ENCODE measurements at places on chromosomes 3 and 15.

- DNase-seq, result no peak
Observed at GRCh38 chr3:188320757-188321156, 166.8 kb downstream of the LPP start.

- DNase-seq, result no peak
Observed at GRCh38 chr3:116299646-116300081, 145.6 kb downstream of the LSAMP start.

GRCh38 chr15:100120111-100120510 is 221.7 kb downstream of the ADAMTS17 start:
- DNase-seq, result no peak

GRCh38 chr3:61565569-61565968 is 4.2 kb downstream of the PTPRG start:
- no peak for DNase-seq

GRCh38 chr3:194255252-194256039 is 95.7 kb downstream of the CPN2 start:
- no peak for DNase-seq

DNA sequence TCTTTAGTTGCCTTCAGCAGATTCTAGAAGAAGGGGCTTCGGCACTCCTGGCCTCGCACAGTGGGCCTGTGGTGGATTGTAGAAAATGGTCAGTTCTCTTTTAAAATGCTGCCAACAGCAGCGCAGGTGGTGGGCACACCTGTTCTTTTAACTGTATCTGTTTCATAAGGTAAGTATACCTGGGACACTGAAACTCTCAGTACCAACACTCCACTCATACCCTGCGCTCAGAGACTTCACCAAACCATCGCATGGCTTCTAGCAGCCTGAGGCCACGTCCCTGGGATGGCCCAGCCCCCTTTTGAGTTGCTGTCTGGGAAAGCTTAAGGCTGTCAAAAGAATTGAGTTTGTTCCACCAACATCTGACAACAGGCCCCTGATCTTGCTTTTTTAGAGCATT is 56.7 kb upstream of the MCF2L2 start:
- no peak for DNase-seq

DNA sequence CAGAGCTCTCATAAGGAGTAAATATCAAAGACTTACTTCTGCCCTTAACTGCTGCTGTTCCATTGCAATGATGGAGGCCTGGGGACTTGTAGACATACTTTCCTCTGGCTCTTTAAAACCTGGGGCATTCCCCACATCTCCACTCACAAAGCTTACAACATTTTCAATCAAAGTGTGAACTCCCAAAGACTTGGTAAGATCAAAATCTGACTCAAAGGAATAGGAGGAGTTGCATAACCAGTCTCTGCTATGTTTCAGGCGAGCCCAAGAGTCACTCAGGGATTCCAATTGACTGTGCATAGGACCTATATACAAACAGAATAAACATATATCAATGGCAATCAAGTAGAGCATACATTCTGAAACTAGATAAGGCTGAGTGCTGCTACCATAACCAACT is 101.5 kb downstream of the FBXL22 start:
- no peak for DNase-seq

DNA sequence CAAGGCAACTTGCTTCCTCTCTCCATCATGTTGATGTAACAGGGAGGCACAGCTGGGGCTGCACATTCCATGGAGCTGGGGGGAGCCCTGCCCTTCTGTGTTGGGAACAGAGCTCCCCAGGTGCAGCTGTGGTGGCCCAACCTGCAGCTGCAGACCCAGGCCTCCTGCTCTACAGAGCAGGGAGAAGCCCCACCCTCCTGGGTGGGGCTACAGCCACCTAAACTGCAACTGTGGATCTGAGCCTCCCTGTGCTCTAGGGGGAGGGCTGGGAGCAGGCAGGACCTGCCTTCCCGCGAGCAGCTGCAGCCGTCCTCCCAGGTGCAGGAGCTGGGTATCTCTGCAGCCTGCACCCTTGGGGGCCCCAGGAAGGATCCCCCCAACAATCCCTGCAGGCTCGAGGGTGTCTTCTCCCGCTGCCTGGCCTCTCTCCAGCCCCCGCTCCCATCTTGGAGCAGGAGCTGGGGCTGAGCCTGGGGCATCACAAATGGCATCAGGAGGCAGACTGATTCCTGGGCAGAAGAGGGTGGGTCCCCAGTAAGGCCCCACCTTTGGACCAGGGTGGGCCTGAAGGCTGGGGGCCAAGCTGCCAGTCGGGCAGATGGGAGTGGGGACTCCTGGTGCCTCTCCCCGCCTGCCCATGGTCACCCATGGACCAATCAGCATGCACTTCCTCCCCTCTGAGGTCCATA is 7.4 kb downstream of the LRRC58 start:
- DNase-seq, result no peak

DNA sequence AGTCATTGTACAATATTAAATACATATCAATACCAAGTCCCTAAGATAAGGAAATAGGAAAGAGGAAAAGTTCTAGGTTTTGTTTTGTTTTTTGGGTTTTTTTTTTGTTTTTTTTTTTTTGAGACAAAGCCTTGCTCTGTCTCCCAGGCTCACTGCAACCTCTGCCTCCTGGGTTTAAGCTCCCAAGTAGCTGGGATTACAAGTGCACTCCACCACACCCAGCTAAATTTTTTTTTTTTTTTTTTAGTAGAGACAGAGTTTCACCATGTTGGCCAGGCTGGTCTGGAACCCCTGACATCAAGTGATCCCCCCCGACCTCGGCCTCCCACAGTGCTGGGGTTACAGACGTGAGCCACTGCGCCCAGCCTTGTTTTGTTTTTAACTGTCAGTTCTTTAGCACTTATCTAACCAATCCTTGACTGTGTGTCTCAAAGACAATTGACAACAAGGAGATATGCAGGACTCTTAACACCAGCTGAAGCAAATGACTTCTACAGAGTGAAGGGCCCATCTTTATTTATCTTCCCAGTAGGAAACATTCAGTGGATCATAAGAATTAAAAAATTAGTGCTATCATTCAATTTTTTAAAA is 100.0 kb upstream of the RAP2B start:
- DNase-seq, result no peak

DNA sequence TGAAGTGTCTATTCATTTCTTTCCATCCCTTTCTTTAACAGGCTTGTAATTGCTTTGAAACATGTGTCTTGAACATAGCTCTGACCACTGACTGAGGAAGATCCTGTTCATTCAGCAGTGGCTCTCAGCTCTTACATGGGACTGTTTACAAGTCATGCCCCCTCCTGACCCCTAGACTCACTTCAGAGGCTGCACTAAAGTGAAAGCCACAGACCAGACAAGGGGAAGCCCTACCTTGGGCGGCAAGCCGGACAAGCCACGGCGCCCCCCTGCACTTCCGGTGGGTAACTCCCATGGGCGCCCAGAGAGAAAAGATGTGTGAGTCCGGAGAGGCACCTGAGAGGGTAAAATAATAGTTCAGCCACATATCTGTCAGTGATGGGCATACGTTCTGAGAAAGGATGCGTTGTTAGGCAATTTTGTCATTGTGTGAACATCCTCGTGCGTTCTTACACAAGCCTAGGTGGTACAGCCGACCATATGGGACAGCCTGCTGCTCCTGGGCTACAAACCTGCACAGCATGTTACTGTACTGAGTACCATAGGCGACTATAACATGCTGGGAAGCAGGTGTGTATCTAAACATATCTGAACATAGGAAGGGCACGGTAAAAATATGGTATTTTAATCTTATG is 116.2 kb downstream of the CHSY1 start:
- no peak for DNase-seq

DNA sequence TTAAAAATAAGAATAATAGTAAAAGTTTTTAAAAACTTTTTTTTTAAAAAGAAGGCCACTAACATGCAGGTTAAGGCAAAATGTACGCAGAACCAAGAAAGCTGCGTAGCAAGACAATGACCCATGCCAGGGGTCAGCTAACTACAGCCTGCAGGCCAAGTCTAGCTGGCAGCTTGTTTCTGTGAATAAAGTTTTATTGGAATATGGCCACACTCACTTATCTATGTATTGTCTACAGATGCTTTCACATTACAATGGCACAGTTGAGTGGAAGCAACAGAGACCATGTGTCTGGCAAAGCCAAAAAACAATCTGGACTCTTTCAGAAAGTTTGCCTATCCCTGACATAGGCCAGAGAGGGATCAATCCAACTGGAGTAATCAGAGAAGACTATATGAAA is 46.7 kb downstream of the WWTR1 start:
- no peak for DNase-seq

DNA sequence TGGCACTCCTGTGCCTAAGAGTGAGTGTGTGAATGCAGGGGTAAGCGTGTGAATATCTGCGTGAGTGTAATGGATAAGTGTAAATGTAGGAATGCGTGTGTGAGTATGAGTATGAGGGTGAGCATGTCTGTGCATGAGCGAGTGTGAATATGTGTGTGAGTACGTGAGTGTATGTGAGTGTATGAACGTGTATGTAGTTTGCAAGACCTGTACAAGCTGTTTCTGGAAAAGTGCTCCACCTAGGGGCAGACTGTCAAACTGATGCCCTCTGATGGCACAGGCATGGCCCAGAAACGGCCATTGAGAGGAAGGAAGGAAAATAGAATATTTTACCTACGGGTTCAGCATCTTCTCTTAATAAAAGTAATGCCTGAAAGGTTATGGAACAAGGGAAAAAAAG is 24.4 kb upstream of the FRMD4B start:
- peak; percentile 47 for DNase-seq

GRCh38 chr3:131549340-131549739 is 46.6 kb upstream of the MRPL3 start:
- DNase-seq, result no peak

DNA sequence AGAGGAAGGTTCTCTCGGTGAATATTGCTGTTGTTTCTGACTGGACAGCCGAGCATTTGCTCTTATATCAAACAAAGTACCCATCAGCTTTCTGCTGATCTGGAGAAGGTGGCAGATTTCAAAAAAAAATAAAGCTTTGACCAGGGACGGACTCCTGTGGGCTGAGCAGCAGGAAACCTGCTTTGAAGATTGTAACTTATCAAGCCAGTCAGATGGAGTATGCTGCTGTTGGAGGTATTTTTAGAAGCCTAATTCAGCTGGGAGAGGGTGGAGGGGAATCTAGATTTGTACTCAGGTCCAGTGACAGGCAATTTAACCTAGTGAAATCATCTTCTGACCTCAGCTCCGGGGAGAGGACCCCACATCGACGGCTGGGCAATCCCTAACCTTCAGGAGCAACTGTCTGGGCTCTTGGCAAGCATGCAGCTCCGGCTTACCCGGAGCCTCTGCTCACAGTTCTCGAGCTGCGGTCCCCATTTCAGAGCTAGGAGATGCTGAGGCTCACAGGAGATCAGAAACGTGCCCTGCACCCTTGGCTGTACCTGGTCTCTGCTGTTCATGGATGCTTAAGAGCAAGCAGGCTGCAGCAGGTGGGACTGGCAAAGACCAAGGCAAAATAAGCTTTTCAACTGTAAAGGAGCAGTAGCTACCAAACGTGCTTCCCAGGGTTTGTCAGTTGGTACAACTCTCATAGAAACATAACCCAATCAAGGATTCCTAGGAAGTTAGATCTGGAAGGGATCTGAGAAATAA is 89.3 kb upstream of the ST8SIA2 start:
- DNase-seq, result no peak

DNA sequence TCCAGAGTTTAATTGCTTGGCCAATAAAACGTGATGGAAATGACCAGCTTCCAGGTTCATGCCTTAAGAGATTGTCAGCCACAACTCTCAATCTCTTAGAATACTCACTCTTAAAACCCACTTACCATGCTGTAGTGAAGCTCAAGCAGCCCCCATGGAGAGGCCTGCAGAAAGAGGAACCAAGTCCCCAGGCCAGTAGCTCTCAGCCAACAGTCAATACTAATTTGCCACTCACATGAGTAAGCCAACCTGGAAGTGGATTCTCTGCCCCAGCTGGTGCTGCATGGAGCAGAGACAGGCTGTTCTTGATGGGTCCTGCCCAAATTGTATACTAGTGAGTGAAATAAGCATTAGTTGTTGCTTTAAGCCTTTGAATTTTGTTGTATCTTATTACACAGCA is 155.9 kb downstream of the OXSM start:
- no peak for DNase-seq

DNA sequence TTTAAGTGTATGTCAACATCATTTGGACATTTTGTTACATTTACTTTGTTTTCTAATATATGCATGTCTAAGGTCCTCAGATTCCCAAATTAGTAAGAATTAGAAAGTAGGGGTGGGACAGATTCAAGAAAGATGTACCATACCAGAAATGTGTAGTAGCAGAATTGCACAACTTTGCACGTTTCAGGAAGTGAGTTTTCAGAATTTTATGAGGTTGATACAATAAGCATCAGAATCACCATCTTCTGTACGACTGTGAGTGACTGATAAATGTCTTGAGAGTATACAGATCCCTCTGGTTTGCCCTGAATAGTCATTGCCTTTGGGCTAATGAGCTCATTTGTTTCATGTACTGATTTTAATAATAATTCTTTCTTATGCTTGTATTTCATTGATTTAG is 9.3 kb downstream of the ARIH2 start:
- no peak for DNase-seq

DNA sequence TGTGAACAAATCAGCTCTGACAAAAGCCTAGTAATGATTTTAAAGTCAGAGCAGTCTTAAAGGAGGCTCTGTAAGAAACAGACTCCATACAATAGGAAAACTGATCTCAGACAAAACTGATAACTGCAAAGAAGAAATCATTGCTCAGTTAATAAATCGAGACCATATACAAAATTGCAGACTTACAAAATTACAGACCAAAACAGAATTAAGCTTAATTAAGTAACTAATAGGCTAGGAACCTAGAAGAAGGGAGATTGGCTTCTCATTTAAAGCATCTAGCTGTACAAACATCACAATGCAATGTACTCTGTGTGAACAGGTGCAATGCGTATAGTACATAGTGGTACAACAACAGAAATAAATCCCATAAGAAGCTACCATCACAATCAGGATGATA is 46.3 kb downstream of the ZBTB20 start:
- no peak for DNase-seq

- peak; percentile 75 for DNase-seq
Observed at GRCh38 chr3:177451864-177452830, 254.9 kb upstream of the TBL1XR1 start.

DNA sequence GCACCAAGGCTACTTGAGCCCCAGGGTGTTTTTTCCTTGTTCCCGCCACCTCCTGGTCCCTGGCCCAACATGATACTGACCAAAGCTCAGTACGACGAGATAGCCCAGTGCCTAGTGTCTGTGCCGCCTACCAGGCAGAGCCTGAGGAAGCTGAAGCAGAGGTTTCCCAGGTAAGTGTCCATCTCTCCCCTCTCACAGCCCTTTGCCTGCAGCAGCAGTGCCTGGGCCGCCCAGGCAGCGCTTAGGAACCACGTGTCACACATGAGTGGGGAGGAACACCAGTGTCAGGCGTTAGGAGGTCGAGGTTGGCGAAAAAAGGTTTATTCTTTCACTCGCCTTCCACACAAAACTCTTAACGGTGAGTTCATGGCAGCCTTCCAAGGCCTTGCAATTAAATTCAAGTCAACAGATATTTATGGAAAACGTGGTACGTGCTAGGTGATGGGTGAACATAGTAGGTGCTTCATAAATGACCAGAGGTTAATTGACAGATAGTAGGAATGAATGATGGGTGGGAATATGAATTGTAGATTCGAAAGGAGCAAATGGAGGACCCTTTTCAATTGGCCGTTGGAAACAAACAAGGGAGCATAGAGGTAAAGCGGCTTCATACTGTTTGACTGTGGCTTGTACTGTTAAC is 486 bp downstream of the CDIN1 start:
- DNase-seq, result no peak

- DNase-seq, result no peak
Observed at GRCh38 chr3:112848196-112848595, 1.5 kb upstream of the CD200R1L start.

- DNase-seq, result no peak
Observed at GRCh38 chr3:168808596-168808995, 712.9 kb upstream of the GOLIM4 start.

All from fibroblast of the conjunctiva (primary cell).